ENCODE measurements at places on chromosomes 16 and 17.
A peak's percentile ranks its signal among the peaks of the same experiment; 100 is the strongest.

DNA sequence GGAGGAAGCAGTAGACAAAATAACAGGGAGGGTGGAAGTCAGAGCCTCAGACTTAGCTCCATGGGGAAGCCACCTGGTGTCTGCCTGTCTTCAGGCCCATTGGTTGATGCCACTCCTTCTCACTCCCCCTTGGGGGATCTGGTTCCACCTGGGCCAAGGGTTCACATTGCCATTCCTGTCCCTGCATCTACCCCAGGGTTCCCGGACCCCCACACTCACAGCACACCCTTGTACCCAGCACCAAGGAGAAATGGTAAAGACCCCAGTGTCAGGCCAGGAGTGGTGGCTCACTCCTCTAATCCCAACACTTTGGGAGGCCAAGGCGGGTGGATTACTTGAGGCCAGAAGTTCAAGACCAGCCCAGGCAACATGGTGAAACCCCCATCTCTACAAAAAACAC, 1.0 kb upstream of the CA7 start:
- DNase-seq = no peak

GRCh38 chr16:68575082-68575481, 36.0 kb downstream of the ZFP90 start:
- DNase-seq = no peak

GRCh38 chr16:17364319-17365210, 106.2 kb downstream of the XYLT1 start:
- peak; percentile 81 for DNase-seq

DNA sequence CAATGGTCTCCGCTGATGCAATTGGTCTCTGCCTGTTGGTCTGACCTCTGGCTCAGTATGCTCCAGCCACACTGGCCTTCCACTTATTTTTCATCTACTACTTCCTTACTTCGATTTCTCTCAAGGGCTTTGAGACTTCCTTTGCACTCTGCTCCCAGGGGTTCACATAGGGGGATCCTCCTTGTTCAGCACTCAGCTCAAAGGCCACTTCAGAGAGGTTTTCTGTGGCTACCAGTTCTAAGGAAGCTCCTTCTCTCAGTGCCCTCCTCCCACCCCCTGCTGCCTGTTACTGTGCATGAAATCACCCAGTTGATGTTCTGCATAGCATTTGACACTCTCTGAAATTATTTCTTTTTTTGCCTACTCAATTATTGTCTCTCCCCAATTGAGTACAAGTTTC, 476.4 kb downstream of the HS3ST3B1 start:
- DNase-seq = no peak

DNA sequence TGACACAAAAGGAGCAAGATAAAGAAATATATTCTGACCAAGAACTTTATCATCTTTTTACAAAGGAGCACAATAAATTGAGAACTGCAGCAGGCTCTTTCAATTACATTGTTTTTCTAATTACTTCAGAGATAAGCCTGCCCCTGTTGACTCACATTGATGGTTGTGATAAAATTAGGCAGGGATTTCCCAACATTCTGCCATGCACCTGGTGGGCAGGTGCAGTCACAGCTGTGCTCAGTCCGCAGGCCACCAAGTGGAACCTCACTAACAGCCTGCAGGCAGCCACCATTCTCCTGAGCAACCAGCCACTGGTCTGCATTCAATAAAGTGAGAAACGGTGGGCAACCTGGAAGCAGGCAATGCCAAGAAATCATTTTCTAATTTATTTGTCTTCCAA, 5.1 kb downstream of the FANCA start:
- no peak for DNase-seq

DNA sequence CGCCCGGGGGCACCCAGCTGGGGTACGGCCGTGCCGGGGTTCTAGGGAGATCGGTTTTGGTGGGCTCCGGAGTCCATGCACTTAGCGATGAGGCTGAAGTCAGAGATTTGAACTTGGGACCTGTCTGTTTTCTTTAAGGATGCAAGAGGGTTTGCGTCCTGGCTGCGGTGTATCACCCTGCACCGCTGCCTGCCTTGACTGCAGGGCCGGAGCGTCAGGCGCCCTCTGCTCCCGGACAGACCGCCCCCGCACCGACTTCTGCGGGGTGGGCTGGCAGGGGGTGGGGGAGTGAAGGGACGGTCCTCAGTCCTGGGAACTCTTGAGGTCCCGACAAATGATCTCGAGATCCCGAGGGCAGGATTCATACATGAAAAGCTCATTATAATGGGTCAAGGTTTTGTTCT, 701 bp downstream of the PDP2 start:
- DNase-seq = peak; percentile 4

- DNase-seq = peak; percentile 12
Measured at GRCh38 chr16:75305364-75306098, 54.1 kb upstream of the BCAR1 start.

GRCh38 chr17:60493847-60494321, 32.2 kb downstream of the APPBP2 start:
- no peak for DNase-seq

- no peak for DNase-seq
Measured at GRCh38 chr17:10111907-10112452, 86.4 kb downstream of the GAS7 start.

- no peak for DNase-seq
Measured at GRCh38 chr17:81272616-81273015, 22.5 kb downstream of the SLC38A10 start.

DNA sequence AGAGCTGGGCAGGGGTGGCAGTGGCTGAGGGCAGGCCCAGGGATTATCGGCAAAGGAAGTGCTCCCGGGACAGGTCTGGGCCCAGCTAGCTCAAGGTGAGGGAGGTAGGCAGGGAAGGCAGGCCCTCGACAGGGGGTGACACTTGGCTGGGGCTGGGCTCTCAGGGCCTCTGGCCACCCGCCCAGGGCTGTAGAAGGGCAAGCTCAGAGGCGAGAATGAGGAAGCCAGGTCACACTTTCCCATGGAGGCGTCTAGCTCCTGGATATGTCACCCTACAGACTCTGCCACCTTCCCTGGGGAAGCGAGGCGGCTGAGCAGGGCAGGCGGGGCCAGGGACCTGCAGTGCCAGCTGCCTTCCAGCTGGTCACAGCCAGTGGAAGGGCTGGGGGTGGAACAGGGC, 19.1 kb downstream of the FAM83G start:
- DNase-seq = no peak

DNA sequence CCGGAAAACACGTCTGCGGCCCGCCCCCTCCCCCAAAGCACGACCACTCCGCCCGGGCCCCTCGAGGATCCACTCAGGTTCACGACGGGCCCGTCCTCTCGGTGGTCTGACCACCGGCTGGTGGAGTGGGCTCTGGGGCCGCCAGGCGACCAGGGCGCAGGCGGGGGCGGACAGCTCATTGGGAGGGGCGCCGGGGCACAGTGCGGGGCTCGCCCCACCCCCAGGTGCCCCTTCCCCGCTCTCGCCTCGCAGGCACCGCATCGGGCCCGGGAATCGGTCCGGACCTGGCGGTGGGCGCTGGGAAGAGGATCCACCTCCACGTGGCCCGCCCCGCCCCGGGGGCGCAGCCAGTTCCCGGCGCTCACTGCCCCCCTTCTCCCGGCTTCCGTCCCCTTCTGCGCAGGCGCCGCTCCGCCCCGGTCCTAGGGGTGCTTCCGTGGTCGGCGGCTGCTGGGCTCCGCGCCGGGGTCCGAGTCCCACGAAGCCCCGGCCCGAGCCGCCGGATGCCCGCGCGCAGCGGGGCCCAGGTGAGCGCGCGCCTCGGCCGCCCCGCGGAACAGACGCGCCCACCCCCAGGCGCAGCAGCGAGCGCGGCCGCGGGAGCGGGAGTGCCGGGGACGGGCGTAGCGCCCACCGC, at the start of gene MPG:
MPG (plus strand) TSS at position 419 of the 637 bp plus-strand sequence; CDS start at position 504, 85 bp downstream.
- DNase-seq = peak; percentile 85

All from CD4-positive, alpha-beta T cell treated with Interleukin-10 for 1 hour (primary cell).